ENCODE measurements at places on chromosomes 2 and 18.
A peak's percentile ranks its signal among the peaks of the same experiment; 100 is the strongest.

DNA sequence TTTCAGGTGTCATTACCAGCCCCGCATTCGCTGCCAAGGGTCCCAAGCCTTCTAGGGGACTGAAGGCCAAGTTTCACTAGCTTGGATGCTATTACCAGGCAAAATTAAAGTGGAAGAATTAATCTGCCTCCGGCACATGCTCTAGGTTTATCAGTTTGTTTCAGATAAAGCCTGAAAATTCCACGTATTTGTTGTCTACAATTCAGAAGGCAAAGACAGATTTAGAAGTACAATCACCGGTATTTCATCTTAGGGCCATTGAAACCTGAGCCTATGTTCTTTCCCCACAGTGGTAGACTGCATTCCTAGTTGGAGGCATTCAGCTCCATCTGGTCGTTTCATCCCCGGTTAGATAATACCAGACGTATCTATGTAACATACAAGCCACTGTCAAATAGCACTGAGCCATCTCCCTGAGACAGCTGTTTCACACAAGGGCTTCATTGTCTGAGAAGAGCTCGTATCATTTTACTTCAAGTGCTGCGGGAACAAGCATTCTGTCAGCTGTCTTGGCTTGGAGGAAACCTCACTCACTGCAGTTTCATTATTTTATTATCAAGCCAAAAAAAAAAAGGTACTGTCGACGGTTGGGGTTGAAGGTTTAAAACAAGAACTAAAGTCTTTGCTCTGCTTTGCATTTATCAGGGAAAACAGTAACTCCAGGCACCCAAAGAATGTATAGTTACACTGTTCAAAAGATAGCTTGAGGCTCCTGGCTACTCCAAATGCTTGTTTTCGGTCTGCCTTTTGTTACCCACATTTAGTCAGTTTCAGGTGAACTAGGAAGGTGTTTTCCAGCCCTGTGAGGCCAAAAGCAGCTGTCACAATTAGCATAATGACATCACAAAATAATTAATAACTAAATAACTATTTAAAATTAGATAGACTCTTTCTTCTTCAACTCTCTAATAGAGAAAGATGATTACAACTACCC, 76.7 kb downstream of the TGIF1 start:
- DNase-seq, result no peak

- DNase-seq, result no peak
Observed at GRCh38 chr18:44130376-44130942, 550.2 kb upstream of the SETBP1 start.

DNA sequence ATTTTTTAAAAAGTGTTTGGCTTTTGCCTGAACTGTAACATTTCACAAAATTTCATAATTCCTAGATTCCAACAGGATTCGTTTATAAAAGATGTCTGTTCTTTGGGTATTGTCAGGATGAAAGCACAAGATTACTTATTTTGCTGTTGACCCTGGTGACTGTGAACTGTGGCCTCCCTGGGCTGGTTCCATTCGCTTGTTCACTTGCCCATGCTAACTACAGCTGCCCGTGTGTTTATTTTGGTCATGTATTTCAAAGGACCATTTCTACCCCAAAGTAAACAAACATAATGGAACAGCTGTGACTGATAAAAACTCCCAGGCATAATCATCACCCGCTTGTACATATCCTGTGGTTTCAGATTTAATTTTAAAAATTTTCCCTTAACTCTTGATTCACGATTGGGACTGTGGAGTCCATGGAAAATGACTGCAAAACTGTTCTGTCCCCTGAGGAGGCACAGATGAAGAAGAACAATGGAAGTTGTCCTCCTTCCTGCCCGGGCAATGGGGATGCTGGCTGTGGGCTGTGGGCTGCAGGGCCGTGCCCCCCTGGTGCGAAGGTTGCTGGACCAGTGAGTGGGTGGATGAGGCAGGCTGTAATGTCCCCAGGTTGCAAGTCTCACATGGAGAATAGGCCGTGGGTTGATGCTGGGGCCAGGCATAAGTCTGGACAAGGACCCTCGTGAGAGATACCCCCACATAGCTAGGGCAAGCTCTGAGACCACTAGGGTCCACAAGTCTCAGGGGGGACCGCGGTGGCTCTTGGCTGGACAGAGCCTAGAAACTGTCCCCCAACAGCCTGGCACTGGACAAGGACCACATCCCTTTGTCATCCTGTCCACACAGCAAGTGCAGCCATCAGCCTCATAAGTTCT, 28.9 kb upstream of the HDAC4 start:
- no peak for DNase-seq

DNA sequence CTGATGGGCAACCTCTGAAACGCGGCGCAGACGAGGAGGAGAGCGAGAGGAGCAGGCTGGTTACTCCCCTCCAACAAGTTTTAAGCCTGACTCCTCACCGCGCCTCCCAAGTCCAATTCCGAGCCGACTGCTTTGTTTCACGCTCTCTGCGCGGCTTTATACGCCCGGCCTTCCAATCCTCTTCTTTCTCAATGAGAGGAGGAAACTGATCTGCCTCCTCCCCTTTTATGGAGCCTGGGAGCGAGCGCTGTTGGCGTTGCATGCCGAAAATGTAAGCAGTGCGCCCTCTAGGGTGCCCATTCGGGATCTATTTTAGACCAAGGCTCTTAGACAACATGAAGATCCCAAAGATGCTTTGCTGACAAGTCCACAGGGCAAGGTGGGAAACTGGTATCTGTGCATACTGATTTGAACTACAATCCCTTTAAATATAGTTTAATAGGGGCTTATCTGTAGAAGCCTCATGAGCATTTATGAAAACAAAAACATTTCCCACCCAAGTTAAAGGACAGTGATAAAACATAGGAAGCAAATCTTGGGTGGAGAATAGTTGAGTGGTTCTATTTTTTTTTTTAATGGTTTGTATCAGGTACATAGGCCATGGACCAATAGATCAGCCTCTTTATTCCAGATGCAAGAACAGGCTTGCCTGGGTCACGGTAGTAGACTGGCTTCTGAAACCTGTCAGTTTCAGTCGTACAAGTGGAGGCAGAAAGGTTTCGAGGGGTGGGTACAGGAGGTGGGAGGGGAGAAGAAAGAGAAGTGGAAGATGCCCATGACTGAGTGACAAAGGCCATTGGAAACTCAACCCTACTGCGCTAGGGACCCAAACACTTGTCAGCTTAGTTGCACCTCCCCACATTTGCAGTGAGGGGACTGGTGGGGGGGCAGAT, at the start of gene RND3:
Gene RND3, minus strand, starts transcription at position 131 of the 893 bp plus-strand sequence. CDS start 250 bp downstream, outside the sequence.
- peak; percentile 93 for DNase-seq

DNA sequence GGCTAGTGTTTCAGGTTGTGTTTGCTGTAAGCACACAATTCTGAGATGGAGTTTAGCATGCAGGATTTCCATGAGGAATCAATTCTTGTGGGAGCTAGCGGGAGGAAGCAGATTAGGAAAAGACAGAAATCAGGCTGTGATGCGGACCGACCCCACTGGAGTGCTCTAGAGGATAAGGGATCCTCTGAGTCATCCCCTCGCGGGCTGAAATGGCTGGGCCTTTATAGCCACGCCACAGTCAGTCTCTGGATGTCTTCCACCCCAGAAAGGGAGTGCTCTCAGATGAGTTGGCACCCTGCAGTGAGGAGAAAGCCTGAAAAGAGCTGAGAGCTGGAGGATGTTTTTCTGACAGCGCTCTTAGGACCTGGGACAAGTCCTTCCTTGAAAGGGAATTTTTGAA, 102.4 kb downstream of the GALNT3 start:
- no peak for DNase-seq

All from pancreas (tissue), 10 donors.